ENCODE measurements at places on chromosomes 16 and 17.

GRCh38 chr16:66291833-66292232 lies 74.7 kb upstream of the CDH5 start:
- H3K36me3 ChIP-seq: no peaks in the 10 kb centered on the region
- H3K27ac ChIP-seq: no peak overlapping the region
- peaks cover 31% of the 10 kb centered on the region for H3K27me3 ChIP-seq

GRCh38 chr17:31541559-31541958 lies 150.1 kb downstream of the RAB11FIP4 start:
- H3K4me1 ChIP-seq: no peaks in the 10 kb centered on the region
- H3K4me3 ChIP-seq: no peak overlapping the region
- H3K36me3 ChIP-seq: peaks cover 1% of the 10 kb centered on the region
- no peaks in the 10 kb centered on the region for H3K27me3 ChIP-seq
- no peak for DNase-seq
- H3K27ac ChIP-seq: peak overlapping the region; percentile 49

DNA sequence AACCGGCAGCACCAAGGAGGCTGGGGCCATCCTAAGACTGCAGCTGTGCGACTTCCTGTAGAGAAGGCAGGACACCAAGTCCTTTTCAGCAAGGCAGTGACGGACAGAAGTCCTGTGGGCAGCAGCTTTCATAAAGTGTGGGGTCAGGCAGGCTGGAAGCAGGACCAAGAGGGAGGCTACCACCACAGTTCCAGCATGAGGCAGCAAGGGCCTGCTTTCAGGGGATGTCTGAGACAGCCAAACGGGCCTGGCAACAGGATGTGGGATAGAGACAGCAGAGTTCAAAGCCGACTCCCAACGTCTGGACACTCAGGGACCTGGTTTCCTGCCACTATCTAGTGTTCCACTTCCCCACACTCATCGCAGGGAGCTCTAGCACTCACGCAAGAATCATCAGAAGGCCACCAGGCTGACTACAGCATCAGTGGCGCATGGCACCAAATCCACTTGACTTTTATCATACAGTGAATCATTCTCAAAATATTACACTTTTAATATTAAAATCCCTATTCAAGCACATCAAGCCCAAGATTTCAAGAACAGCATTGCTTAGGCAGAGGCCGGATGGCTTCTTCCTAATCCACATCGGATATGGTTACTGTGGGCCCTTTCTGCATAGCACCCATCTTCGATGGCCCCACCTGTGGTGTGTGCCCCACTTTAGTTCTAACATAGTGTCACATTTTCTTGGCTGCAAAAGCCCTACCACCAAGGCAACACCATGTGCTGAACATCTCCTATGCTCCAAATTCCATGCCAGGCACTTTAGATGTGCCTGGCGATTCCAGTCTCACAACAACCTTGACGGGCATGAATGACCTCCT lies 5.2 kb downstream of the USP7 start:
- no peaks in the 10 kb centered on the region for H3K36me3 ChIP-seq
- H3K27me3 ChIP-seq: no peaks in the 10 kb centered on the region
- peaks cover 49% of the 10 kb centered on the region for H3K4me1 ChIP-seq
- peak overlapping the region; percentile 54 for H3K27ac ChIP-seq
- H3K4me3 ChIP-seq: no peak overlapping the region

GRCh38 chr16:73015612-73016487 lies 32.1 kb downstream of the ZFHX3 start:
- H3K27ac ChIP-seq: peak overlapping the region; percentile 84
- DNase-seq: no peak
- peaks cover 3% of the 10 kb centered on the region for H3K36me3 ChIP-seq
- H3K27me3 ChIP-seq: no peaks in the 10 kb centered on the region
- peaks cover 39% of the 10 kb centered on the region for H3K4me1 ChIP-seq

GRCh38 chr17:32143527-32143870 lies 1.2 kb downstream of the RHOT1 start:
- peak overlapping the region; percentile 100 for H3K4me3 ChIP-seq
- H3K4me1 ChIP-seq: peaks cover 10% of the 10 kb centered on the region
- peak overlapping the region; percentile 98 for H3K27ac ChIP-seq

DNA sequence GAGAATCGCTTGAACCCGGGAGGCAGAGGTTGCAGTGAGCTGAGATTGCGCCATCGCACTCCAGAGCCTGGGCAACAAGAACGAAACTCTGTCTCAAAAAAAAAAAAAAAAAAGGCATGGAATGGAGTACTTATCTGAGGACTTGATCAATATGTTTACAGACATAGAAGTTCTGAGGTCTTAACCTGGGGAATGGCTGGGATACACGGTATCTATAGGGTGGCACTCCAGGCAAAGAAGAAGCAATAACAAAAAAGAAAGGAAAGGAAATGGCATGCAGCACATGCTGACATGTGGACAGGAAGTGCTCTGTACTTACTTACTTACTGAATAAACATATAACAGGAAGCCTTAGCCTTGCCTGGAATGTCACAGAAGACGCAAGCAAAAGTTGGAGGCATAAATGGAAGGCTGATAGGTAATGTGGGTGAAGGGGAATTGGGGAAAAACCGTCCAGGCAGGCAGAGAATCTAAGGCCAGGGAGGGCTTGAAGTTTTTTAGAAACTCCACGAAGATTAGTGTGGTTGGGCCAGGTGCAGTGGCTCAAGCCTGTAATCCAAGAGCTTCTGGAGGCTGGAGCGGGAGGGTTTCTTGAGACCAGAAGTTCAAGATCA lies 10.1 kb upstream of the SPOP start:
- no peaks in the 10 kb centered on the region for H3K36me3 ChIP-seq
- no peak for DNase-seq
- peak overlapping the region; percentile 60 for H3K27ac ChIP-seq
- peaks cover 16% of the 10 kb centered on the region for H3K27me3 ChIP-seq
- H3K4me1 ChIP-seq: peaks cover 5% of the 10 kb centered on the region

DNA sequence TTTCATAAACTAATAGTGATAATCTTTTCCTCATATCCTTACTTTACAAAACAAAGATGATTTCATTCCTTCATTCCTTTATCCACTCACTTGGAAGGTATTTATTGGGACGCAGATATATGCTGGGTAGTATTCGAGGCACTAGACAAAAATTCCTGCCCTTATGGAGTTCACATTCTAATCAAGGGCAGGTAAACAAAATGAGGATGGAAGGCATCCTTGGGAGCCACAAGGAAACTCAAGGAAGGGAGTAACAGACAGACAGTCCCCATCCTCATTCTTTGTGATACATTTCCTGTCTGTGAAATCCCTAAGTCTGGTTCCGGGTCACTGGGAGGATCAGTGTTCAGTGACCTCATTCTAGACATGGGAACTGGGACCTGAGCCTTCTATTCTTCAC lies 45.2 kb downstream of the SLC6A2 start:
- H3K4me1 ChIP-seq: no peaks in the 10 kb centered on the region
- DNase-seq: no peak
- H3K36me3 ChIP-seq: no peaks in the 10 kb centered on the region
- H3K27ac ChIP-seq: no peak overlapping the region

DNA sequence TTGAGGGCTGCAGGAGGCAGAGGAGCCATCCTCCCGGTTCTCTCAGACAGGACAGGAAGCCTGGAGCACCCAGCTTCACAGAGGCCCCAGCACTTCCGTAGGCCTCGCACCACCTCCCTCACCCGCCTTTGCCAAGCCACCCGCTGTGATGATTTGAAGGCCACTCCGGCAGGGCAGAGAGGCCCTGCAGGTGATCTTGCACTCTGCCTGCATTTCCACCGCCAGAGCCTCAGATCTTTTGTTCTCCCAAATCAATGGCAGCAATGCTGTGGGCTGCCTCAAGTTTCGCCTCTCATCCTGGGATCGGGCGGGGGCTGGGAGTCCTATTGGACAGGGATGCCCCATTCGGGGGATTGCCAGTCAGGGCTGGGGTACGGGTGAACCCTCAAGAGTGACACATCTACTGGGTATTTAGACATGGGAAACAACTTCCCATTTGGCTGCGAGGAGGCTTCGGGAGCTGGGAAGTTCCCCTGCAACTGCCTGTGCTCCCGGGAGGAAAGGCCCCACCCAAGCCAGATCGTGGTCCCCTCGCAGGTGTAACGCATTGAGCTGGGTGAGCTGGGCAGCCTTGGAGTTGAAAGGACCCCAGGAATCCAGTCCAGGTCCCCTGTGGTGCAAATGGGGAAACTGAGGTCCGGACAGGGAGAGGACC lies 34.8 kb upstream of the PEMT start:
- no peak overlapping the region for H3K4me3 ChIP-seq
- H3K27ac ChIP-seq: peak overlapping the region; percentile 56
- peaks cover 4% of the 10 kb centered on the region for H3K27me3 ChIP-seq
- no peaks in the 10 kb centered on the region for H3K36me3 ChIP-seq
- no peak for DNase-seq

- H3K4me1 ChIP-seq: peaks cover 13% of the 10 kb centered on the region
- H3K27me3 ChIP-seq: peaks cover 9% of the 10 kb centered on the region
- no peak for DNase-seq
- H3K27ac ChIP-seq: no peak overlapping the region
- H3K4me3 ChIP-seq: no peak overlapping the region
- no peaks in the 10 kb centered on the region for H3K36me3 ChIP-seq
These were observed 942.1 kb downstream of the KCNJ2 start for GRCh38 chr17:71111460-71111859.

- no peak overlapping the region for H3K4me3 ChIP-seq
- DNase-seq: no peak
- no peaks in the 10 kb centered on the region for H3K4me1 ChIP-seq
These were observed 174.6 kb downstream of the PCTP start for GRCh38 chr17:55925440-55925839.

DNA sequence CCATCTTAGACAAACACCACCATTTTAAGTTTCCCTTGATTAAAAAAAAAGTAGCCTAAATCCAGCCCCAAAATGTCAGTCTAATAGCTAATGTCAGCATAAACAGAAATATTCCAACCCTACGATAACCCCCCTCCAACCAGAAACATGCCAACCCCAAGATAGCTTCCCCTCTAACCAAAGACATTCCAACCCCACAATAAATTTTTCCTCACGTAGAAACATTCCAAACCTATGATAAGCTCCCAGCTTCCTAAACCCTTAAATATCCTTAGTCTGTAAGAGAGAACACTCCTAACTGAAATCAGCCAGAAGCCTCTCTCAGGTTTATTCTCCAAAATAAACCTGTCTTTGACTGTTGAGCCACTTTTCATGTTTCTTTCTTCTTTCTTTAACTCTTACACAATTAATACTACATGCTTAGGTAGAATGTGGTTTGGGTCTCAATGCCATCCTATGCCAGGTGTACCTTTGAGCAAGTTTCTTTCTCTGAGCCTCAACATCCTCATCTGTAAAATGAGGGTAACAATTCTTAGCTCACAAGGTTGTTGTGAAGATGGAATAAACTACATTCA lies 10.5 kb upstream of the KRT38 start:
- no peak overlapping the region for H3K4me3 ChIP-seq
- no peak for DNase-seq
- H3K27me3 ChIP-seq: peaks cover 5% of the 10 kb centered on the region
- no peaks in the 10 kb centered on the region for H3K4me1 ChIP-seq

- DNase-seq: no peak
- H3K27ac ChIP-seq: no peak overlapping the region
- peaks cover 8% of the 10 kb centered on the region for H3K4me1 ChIP-seq
- H3K36me3 ChIP-seq: peaks cover 1% of the 10 kb centered on the region
- H3K27me3 ChIP-seq: peaks cover 27% of the 10 kb centered on the region
- no peak overlapping the region for H3K4me3 ChIP-seq
These were observed 1.1 kb downstream of the CHRNE start for GRCh38 chr17:4901648-4902344.

GRCh38 chr16:68744744-68745280 lies 7.7 kb downstream of the CDH1 start:
- peak overlapping the region; percentile 66 for H3K4me3 ChIP-seq
- H3K27me3 ChIP-seq: no peaks in the 10 kb centered on the region
- H3K4me1 ChIP-seq: peaks cover 79% of the 10 kb centered on the region
- H3K36me3 ChIP-seq: peaks cover 17% of the 10 kb centered on the region
- H3K27ac ChIP-seq: peak overlapping the region; percentile 99
- DNase-seq: peak; percentile 71

DNA sequence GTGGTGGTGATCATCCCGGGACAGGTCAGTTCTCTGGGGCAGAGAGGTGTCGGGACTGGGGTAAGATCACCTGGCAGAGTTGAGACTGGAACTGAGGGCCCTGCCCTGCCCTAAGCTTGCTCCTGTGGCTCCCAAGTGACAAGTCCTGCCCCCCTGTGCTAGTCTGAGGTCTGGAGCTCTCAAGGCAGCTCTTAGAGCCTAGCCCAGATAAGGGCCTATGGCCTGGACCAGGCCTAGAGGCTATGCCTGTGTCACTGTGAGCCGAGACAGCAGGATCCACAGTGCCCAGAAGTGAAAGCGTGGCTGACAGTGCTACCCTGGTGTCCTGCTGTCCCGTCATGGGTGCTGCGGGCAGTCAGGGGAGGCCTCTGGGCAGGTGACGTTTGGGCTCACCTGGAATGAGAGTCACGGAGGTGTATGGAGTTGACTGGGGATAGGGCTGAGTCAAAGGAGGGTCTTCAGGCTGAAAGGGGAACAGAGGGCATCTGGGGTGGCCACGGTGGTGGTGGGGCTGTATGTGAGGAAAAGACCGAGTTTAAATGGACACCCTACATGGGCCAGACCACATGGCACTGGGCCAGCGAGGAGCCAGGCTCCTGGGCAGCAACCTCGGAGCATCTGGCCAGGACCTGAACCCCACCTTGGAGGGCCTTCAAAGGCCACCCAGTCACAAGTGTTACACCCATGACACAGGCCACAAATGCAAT lies 5.5 kb downstream of the NATD1 start:
- no peak overlapping the region for H3K27ac ChIP-seq
- H3K4me3 ChIP-seq: no peak overlapping the region
- H3K36me3 ChIP-seq: no peaks in the 10 kb centered on the region

DNA sequence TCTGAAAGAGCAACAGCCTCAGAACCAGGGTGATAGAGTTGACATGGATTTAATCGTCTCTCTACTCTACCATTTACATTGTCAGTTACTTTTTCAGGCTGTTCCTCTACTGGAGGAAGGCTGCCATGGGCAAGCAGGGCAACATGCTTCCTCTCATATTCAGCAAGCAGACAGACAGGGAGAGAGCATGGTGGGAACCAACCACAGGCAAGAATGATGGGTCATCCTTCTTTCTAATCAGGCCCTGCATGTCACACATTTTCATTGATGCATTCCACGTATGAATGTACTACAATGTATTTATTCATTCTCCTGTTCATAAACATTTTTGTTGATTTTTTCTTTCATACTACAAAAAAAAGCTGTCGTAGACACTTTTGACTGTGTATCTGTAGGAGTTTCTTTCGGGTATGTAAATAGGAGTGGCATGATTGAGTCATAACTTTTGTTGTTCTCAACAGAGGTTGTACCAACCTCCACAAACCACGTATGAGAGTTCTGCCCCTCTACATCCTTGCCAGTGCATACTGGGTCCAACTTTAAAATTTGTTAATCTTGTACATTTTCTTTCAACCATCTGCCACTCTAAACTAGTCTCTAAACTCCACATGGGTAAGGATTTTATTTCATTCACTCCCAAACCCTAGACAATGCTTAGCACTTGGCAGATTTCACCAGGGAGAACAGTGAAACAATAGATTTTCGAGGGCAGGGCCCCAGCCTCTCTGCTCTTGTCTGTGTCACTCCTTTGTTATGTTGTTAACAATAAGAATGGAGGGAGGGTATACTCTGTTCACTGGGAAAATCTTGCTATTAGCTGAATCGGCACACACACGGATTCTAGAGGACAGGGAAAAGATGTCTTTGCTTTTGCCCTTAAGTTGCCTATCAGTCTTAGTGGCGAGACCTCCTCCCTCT lies 58.7 kb downstream of the CMC2 start:
- no peak overlapping the region for H3K4me3 ChIP-seq
- H3K4me1 ChIP-seq: no peaks in the 10 kb centered on the region
- H3K27ac ChIP-seq: no peak overlapping the region
- H3K36me3 ChIP-seq: no peaks in the 10 kb centered on the region
- peaks cover 5% of the 10 kb centered on the region for H3K27me3 ChIP-seq

GRCh38 chr17:39629494-39629880 lies 2.7 kb downstream of the PPP1R1B start:
- DNase-seq: no peak
- H3K4me3 ChIP-seq: no peak overlapping the region
- H3K4me1 ChIP-seq: peaks cover 13% of the 10 kb centered on the region
